NCI-H1048 (cell line): ENCODE measurements at places on chromosomes 4 and X.

- DNase-seq = no peak
These were observed 2.1 kb downstream of the NDNF start for GRCh38 chr4:121070274-121070673.

DNA sequence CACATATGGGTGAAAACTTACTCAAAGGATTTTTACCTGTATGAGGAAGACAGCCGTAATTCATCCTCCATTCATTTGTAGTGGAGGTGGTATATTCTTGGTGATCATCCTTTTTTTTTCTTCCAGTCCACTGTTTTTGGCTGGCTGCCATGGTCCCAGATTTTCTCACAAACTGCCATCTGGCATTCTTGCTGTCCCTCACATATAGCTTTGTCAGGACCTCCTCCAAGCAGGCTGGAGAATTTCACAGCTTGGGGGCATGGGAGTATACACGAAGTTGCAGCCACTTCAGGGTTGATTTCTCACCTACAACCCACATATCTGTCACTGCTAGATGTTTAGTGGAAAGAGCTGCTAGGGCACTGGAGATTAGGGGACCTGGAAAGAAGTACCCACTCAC, 401.0 kb downstream of the IL1RAPL1 start:
- DNase-seq = no peak

DNA sequence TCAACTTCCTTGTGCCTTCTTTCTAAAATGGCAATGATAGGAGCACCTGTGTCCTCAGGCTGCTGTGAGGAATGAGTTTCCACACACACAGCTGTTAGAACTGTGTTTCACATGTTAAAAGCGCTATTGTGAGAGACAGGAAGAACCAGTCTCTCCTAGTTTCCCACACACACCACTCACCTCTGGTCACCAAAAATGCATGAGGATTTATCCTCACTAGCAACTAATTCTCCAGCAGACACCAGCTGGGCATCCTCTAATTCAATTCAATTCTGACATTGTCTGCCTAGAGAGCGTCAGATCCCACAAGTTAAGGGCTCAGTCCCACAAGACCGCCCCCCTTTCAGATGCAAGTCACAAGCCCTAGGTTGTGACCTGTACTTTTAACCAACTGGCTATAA, 29.0 kb upstream of the SLC2A9 start:
- DNase-seq = no peak

- DNase-seq = no peak
These were observed 327.2 kb upstream of the DIPK2B start for GRCh38 chrX:45527834-45528233.

GRCh38 chr4:24319387-24319786, 265.0 kb downstream of the DHX15 start:
- DNase-seq = no peak

- DNase-seq = no peak
These were observed 136.2 kb upstream of the MED14 start for GRCh38 chrX:40871385-40872082.

DNA sequence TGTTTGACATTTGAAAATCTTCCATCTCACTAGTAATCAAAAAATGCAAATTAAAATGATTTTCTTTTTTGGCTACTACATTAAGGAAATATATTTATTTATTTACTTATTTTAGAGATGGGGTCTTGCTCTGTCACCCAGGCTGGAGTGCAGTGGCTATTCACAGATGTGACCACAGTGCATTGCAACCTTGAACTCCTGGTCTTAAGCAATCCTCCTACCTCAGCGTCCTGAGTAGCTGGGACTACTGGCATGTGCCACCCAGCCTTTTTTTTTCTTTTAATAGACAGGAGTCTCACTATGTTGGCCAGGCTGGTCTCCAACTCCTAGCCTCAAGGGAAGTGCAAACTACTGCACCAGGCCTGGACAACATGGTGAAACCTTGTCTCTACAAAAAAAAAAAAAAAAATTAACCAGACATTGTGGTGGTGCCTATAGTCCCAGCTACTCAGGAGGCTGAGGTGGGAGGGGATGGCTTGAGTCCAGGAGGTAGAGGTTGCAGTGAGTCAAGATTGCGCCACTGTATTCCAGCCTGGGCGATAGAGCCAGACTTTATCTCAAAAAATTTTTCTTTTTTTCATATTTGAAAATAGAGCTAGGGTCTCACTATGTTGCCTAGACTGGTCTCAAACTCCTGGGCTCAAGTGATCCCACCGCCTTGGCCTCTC, 4.4 kb upstream of the SMIM14 start:
- DNase-seq = no peak

GRCh38 chrX:95949588-95949987, 735.1 kb upstream of the DIAPH2 start:
- no peak for DNase-seq

DNA sequence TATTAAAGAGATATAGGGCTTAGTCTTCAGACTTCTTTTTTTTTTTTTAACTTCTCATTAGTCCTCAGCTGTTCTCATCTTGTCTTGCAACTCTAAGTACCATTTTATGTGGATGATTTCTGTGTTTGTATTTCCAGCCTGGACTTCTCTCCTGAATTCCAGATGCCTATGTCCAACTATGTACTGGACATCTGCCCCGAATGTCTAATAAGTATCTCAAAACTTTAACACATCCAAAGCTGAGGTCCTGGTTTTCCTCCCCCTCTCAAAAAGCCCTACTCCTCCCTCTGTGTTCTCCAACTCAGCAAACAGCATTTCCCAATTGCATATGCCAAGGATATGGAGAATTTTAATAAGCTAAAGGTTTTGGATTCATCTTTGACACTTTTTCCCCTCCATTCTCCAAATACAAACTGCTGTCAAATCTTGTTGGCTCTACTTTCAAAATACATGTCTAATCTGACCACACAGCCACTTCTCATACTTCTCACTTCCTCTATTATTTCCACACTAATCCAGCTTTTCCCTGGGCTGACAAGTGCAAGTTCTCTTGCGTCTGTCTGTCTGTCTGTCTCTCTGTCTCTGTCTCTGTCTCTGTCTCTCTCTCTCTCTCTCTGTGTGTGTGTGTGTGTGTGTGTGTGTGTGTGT, 79.8 kb downstream of the CLCN5 start:
- DNase-seq = no peak

- no peak for DNase-seq
These were observed 78.8 kb downstream of the TET2 start for GRCh38 chr4:105225500-105225899.

DNA sequence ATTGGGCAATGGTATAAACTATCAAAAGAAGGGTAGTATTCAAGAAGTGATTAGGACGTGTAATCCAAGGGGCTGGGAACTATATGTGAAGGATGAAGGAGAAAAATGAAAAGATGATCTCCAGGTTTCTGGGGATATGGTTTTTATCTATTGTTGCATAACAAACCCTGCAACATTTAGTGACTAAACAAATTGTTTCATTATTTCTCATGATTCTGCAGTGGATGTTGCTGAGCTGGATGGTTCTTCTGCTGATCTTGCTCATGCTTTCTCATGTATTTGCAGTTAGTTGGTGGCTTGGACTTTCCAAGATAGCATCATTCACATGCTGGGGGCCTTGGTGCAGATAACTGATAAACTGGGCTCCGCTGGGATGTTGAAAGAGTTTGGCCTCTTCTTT, 29.1 kb downstream of the PHOX2B start:
- DNase-seq = no peak

GRCh38 chr4:112140536-112140935, 4.7 kb upstream of the FAM241A start:
- DNase-seq = no peak

- no peak for DNase-seq
These were observed 63.7 kb upstream of the ESX1 start for GRCh38 chrX:104318330-104319009.

DNA sequence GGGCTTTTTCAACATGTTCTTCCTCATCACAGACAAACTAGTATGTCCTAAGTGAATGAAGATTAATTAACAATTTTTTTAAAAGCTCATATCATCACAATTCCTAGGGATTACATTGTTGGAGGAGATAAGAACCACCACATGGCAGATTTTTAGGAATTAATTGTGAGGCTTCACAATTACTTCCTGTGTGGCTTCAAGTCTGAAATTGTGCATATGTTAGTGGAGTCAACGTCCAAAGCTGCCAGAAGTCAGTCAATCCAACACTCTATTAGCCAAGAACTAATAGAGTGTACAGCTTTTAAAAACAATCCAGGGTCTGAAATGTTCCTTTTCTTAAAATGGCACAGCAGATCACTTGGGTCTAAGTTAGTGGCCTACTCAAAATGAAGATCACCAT, 49.3 kb upstream of the C1QTNF7 start:
- DNase-seq = no peak

DNA sequence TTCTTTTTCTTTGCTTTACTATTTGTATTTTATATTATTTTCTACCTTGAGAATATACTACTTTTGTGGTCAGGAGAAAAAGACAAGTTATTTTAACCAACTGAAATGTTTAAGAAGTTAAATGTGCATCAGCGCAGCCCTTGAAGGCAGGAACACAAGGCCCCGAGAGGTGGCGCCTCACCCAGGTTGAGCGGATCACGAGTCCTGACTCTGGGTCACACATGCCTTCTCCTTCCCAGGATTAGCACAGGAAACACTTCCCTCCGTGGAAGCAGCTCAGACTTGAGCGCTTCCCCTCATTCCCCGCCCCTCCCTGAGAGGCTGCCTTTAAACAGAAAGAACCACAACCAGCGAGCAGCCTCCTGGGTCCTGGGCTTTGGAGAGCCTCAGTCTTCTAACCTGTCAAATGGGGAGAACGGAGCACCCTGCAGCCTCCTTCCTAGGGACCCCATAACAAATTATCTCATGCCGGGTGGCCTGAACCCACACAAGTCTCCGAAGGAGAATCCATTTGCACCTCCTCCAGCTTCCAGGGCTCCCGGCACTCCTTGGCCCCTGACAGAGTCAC, 217.6 kb downstream of the AFAP1 start:
- no peak for DNase-seq

- DNase-seq = no peak
These were observed 141.5 kb downstream of the RPS6KA6 start for GRCh38 chrX:84046403-84046984.

- no peak for DNase-seq
These were observed 87.6 kb downstream of the HAUS3 start for GRCh38 chr4:2154215-2154740.

DNA sequence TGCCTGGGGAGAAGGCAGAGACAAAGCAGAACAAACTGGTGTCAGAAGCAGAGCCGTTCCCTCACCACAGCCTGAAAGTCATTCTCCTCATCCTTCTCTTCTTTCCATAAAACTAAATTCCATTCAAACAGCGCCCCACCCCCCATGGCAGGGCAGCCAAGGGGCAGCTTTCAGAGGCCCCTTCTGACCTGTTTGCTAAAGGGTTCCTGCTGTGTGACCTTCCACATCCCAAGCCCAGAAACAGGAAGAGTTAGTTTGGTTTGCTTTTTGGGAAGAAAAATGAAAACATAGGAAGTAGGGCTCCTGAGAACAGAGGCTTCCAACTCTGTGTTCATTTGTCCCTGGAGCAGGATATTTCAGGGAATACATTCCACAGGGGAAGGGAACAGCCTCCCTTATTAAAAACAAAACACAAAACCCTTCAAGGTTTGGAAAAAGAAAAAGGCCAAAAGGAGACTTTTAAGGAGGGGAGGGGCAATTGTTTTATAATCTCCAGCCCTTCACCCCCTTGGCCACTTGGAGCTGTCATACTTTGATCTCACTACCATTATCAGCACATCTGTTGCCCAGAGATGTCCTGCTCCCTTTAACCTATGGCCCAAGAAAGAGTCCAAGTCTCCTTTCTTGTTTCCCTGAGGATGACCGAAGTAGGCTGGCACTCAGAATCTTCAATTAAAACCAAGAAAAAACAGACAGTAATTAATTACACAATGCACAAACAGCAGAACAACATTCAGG, 25.3 kb downstream of the STARD8 start:
- no peak for DNase-seq

DNA sequence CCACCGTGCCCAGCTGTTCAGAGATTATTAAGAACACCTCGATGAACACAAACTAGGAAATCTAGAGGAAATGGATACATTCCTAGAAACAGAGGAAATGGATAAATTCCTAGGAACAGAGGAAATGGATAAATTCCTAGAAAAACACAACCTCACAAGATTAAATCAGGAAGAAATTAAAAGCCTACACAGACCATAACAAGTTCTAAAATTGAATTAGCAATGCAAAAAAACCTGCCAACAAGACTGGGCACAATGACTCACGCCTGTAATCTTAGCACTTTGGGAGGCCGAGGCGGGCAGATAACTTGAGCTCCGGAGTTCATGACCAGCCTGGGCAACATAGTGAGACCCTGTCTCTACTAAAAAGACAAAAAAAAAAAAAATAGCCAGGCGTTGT, 13.1 kb upstream of the IDS start:
- no peak for DNase-seq

DNA sequence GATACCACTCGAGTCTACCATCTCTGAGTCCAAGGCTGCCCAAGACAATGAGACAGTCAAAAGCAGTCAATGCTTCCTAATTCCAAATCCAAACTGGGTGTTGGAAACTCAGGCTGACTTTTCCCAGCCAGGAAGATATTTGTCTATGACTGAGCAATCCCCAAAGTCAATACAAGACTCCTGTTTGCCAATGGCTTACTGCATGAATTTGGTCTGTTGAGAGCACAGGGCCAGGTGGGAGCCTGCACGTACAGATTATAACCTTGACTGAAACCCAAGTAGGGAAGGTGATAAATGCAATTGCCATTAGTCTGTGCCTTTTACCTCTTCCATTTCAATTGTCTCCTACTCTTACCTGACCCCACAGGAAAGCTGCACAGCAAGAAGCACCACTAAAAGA, 72.6 kb upstream of the PPARGC1A start:
- DNase-seq = no peak

- no peak for DNase-seq
These were observed 109.2 kb upstream of the GRPR start for GRCh38 chrX:16014171-16014570.

- DNase-seq = no peak
These were observed 90.3 kb upstream of the TBL1X start for GRCh38 chrX:9374555-9374954.

GRCh38 chr4:1608196-1608820, 75.8 kb downstream of the FAM53A start:
- DNase-seq = no peak

DNA sequence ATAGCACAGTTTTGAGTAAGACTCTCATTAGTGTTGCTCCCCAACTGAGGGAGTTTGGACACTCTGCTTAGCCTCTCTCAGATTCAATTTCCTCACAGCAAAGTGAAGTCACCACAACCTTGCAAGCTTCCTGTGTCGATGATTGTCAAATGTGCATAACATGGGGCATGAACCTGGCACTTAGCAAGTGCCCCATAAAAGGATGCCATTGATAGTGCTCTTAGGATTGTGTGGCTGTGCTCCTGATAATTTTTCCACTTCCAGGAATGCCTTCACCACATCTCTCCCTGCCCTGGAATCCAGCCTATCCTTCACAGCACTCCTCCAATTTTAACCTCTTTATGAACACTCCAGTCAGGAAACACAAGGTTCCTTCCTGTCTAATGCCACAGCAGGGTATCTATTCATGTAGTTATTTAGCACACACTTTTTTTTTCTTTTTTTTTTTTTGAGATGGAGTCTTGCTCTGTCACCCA, 309.4 kb downstream of the PPP3CA start:
- no peak for DNase-seq

DNA sequence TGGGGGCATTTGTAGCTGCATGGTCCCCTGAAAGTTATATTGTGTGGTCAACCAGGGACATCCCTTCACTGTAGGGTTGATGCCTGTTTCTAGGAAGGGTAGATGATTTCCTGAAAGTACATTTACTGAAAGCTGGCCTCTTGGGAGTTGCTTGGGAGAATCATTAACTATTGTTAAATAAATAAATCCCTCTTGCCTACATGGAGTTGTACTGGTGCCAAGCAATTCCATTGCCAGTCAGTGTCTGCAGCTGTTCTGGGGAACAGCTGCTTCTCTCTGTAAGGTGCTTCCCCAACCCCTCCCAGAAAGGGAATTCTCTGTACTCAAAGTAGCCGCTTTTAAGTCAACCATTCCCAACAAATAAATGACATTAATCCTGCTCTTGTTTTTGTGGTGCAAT, 51.1 kb downstream of the C4orf51 start:
- DNase-seq = no peak
